Ascending aorta (tissue), 2 donors: ENCODE measurements at places on chromosomes 16 and 17.

DNA sequence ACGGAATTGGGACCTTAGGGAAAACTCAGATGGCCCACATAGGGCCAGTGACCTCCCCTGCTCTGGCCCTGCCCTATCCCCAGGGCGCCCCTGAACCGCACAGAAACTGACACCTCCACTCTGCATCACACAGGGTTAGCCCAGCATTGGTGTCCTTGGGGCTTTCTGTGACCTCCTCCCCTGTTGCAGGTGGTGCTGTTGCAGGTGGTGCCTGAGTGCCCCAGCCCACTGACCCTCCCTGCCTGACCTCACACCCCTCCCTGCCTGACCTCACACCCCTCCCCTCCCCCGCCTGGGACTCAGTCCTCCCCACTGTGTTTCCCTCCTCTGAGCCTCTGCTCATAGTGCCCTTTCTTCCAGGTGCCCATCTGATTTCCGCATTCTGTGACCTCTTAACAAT, 21.4 kb downstream of the TNFRSF13B start:
- no peak overlapping the region for H3K4me3 ChIP-seq
- no peak overlapping the region for H3K27ac ChIP-seq
- H3K27me3 ChIP-seq, result no peaks in the 10 kb centered on the region

- H3K4me3 ChIP-seq, result no peak overlapping the region
- H3K27me3 ChIP-seq, result no peaks in the 10 kb centered on the region
- H3K4me1 ChIP-seq, result peaks cover 5% of the 10 kb centered on the region
- H3K27ac ChIP-seq, result no peak overlapping the region
- DNase-seq, result no peak
- H3K36me3 ChIP-seq, result no peaks in the 10 kb centered on the region
Measured at GRCh38 chr17:45369421-45369820, 52.6 kb upstream of the MAP3K14 start.

DNA sequence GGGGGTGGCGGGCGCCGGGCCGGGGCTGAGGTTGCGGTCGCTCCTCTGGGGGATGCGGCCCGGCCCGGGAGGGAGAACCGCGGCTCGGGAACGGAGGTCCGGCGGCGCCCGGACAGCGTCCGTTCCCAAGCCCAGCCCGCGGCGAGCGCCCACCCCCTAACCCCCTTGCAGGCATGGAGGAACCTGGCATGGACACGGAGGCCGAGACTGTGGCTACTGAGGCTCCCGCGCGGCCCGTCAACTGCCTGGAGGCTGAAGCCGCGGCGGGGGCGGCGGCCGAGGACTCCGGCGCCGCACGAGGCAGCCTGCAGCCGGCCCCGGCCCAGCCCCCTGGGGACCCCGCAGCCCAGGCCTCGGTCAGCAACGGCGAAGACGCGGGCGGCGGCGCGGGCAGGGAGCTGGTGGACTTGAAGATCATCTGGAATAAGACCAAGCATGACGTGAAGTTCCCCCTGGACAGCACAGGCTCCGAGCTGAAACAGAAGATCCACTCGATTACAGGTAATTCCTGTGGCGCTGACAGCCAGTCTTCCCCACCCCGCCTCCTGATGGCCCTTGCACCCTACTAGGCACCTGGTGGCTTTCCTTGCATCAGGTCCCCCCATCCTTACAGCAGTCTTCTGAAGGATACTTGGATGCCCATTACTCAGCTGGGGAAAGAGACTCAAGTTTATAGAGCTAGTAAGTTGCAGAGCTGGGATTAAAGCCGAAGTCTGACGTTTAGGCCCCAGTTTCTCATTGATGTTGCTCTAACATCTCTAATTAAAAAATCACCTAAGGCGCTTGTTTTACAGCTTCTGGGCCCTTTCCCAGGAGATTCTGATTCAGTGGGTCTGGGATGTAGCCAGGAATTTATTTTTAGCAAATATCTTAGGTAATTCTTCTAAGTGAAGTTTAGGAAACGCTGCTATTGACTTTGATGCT, 514 bp downstream of the UBFD1 start:
- no peak for DNase-seq
- H3K4me3 ChIP-seq, result peak overlapping the region; percentile 88
- peaks cover 8% of the 10 kb centered on the region for H3K4me1 ChIP-seq

DNA sequence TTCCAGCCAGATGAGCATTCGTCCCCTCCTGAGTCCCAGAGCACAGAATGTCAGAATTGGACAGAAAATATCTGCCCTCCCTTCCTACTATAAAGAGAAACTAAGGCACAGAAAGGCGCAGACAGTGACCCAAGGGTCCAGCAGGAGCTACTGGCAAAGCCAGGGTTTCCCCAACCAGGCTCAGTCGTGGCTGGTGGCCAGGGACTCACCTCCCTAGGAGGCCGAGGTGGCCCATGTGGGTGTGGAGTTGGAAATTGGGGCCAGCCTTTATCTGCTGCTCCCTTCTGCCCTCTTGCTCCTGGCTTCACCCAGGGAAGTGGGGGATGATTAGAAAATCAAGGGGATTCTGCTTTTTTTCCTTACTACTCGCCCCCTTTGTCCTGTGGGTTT, 1.1 kb downstream of the DRC7 start:
- H3K4me3 ChIP-seq, result no peak overlapping the region
- DNase-seq, result no peak
- no peaks in the 10 kb centered on the region for H3K4me1 ChIP-seq
- no peak overlapping the region for H3K27ac ChIP-seq
- no peaks in the 10 kb centered on the region for H3K36me3 ChIP-seq
- no peaks in the 10 kb centered on the region for H3K27me3 ChIP-seq

- peaks cover 21% of the 10 kb centered on the region for H3K36me3 ChIP-seq
- H3K27me3 ChIP-seq, result no peaks in the 10 kb centered on the region
- peak overlapping the region; percentile 80 for H3K4me3 ChIP-seq
Measured at GRCh38 chr17:48554412-48555257, 9.7 kb upstream of the HOXB2 start.

DNA sequence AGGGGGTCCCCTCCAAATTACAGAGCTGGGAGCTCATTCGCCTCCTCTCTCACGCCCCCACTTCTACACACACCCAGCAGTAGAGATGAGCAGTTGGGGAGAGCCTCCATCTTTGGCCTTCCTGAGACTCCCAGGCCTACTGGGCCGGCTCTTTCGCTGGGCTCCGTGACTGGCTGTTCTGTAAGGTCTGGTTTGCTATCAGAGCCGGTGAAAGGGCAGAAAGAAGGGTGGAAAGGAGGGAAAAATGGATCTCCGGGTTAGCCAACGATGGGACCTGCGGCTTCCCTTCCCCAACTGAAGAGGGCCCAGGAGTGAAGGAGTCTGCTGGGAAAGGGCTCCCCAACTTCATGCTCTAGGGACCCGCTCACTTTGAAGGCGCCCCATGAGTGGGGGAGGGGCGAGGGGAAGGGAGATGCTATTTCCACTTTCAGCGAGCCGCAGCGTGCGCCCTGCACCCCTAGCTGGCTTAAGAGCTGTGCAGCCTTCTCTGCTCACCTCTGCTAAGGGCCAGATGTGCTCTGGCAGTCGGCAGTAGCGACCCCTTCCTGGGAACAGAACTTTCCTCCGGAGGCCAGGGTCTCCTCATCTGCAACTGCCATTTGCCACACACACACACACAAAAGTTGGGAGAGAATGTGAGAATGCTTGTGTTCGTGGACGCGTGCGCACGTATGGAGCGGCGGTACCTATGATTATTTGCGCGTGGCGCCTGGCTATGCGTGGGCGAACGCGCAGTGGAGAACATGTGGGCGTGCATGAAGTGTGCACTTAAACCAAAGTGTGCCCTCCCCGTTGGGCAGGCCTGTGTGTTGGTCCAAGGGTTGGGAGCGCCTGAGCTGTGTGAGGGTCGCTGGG, 2.9 kb upstream of the FOXF1 start:
- H3K4me1 ChIP-seq, result peaks cover 5% of the 10 kb centered on the region
- peaks cover 43% of the 10 kb centered on the region for H3K27me3 ChIP-seq
- no peaks in the 10 kb centered on the region for H3K36me3 ChIP-seq
- H3K27ac ChIP-seq, result no peak overlapping the region
- H3K4me3 ChIP-seq, result peak overlapping the region; percentile 78
- no peak for DNase-seq

DNA sequence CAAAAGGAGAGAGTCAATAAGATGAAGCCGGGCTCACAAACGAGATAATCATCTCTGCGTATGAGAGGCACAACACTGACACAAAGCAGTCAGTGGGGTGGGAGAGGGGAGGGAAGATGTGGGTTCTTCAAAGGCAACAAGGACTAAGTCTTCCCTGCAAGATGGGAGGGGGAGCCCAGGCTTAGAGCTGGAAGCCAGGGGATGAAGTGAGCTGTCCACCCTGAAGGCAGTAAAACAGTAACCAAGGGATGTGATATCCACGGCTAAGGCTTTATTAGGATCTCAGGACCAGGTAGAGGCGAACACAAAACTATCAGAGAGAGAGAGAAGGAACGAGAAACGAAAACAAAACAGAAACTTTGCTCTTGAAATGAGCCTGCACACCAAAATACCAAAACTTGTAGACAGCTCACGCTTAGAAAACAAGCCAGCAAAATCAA, 115.9 kb downstream of the DYNLRB2 start:
- no peaks in the 10 kb centered on the region for H3K27me3 ChIP-seq
- no peaks in the 10 kb centered on the region for H3K4me1 ChIP-seq
- no peaks in the 10 kb centered on the region for H3K36me3 ChIP-seq
- no peak for DNase-seq

DNA sequence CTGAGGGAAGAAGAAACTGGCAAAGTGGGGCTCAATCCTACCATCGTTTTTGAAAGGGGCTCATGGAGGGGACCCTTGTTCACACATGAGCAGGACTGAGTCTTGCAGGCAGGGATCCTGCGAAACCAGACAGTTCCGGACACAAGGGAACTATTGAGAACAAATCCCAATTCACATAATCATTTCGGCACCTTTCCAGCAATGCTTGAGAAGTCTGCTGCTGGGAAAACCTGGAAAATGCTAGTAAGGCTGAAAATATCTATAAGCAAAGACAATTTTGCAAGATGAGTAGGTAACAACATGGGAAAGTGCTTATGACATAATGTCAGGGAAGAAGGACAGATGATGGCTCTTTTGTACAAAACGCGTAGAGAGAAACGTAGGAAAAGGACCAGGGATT, 52.1 kb upstream of the BPTF start:
- H3K27ac ChIP-seq, result no peak overlapping the region
- no peaks in the 10 kb centered on the region for H3K36me3 ChIP-seq
- H3K27me3 ChIP-seq, result no peaks in the 10 kb centered on the region
- H3K4me1 ChIP-seq, result no peaks in the 10 kb centered on the region
- no peak overlapping the region for H3K4me3 ChIP-seq

GRCh38 chr17:66620528-66620927, 214.4 kb upstream of the CACNG5 start:
- no peaks in the 10 kb centered on the region for H3K36me3 ChIP-seq
- no peaks in the 10 kb centered on the region for H3K27me3 ChIP-seq
- H3K4me3 ChIP-seq, result no peak overlapping the region
- H3K27ac ChIP-seq, result no peak overlapping the region

DNA sequence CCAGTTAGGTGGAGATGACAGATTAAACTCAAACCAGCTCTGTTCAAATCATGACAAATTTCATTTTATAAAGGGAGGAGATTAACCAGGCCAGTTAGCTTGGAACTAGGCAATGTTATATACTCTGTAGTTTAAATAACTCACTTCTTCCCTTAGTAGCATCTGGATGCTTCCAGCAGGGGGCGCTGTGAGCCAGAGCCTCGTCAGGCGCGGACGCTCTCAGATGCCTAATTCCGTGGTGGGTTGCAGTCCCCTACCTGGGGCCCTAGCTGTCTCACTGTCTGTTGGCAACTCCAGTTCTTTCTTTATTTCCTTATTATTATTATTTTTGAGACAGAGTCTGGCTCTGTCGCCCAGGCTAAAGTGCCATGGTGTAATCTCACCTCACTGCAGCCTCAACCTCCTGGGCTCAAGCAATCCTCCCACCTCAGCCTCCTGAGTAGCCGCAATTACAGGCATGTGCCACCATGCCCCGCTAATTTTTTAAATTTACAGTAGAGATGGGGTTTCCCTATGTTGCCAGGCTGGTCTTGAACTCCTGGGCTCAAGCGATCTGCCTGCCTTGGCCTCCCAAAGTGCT, 17.3 kb upstream of the WFDC1 start:
- no peaks in the 10 kb centered on the region for H3K27me3 ChIP-seq
- H3K4me3 ChIP-seq, result no peak overlapping the region
- H3K4me1 ChIP-seq, result no peaks in the 10 kb centered on the region
- no peaks in the 10 kb centered on the region for H3K36me3 ChIP-seq
- DNase-seq, result peak; percentile 70

GRCh38 chr17:14596224-14596623, 295.3 kb downstream of the HS3ST3B1 start:
- H3K4me3 ChIP-seq, result no peak overlapping the region
- H3K4me1 ChIP-seq, result no peaks in the 10 kb centered on the region
- H3K27ac ChIP-seq, result no peak overlapping the region
- DNase-seq, result no peak
- H3K36me3 ChIP-seq, result no peaks in the 10 kb centered on the region

- H3K4me1 ChIP-seq, result peaks cover 12% of the 10 kb centered on the region
- H3K36me3 ChIP-seq, result peaks cover 6% of the 10 kb centered on the region
- no peak for DNase-seq
- H3K27ac ChIP-seq, result peak overlapping the region; percentile 80
Measured at GRCh38 chr16:2519711-2520080, 475 bp upstream of the AMDHD2 start.

GRCh38 chr17:37706446-37706845, 38.4 kb downstream of the HNF1B start:
- H3K4me3 ChIP-seq, result no peak overlapping the region
- H3K36me3 ChIP-seq, result no peaks in the 10 kb centered on the region
- no peak overlapping the region for H3K27ac ChIP-seq
- H3K4me1 ChIP-seq, result no peaks in the 10 kb centered on the region

GRCh38 chr16:51431517-51432241, 280.6 kb upstream of the SALL1 start:
- H3K27ac ChIP-seq, result no peak overlapping the region
- no peaks in the 10 kb centered on the region for H3K27me3 ChIP-seq
- DNase-seq, result no peak

DNA sequence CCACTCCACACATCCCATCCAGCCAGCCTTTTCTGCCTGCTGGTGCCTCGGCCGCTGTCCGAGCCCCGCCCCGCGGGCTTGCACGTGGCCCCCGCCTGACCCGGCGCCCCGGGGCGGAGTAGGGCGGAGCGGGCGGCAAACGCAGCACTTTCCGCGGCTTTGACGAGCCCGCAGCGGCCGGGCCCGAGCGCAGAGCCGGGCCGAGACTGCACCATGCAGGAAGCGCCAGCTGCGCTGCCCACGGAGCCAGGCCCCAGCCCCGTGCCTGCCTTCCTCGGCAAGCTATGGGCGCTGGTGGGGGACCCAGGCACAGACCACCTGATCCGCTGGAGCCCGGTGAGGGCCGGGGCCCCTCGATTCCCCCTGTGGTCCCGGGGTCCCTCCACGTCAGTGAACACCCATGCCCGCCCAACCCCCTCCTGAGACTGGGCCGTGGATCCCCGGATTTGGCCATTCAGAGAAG, at the start of gene HSF4:
Gene HSF4, plus strand, starts transcription at position 147 of the 463 bp plus-strand sequence. Its CDS starts 67 bp downstream, at position 214.
- peak within 1 kb of the TSS; percentile 57 for H3K4me3 ChIP-seq
- H3K27me3 ChIP-seq, result no peaks in the 10 kb centered on the region
